ENCODE measurements at places on chromosomes 5 and 9.

DNA sequence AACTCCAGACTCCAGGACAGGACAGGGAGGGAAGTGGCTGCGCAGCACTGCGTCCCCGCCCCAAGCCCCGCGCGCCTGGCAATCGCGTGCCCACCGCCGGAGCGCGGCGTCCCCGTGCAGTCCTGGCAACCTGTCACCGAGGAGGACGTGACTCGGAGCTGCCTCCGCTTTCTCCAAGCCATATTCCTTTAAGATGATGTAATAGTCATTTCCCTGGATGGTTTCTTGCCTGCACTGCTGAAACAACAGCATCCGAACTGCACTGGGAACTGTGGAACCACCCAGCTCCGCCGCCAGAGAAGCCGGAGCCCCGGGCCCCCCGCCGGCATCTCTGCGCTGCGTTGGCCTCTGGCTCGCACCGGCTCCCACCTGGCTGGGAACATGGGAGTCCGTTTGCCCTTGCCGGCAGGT lies 34.5 kb downstream of the KCTD16 start:
- DNase-seq, result no peak

GRCh38 chr5:73985145-73985544 lies 359.1 kb downstream of the ARHGEF28 start:
- no peak for DNase-seq

DNA sequence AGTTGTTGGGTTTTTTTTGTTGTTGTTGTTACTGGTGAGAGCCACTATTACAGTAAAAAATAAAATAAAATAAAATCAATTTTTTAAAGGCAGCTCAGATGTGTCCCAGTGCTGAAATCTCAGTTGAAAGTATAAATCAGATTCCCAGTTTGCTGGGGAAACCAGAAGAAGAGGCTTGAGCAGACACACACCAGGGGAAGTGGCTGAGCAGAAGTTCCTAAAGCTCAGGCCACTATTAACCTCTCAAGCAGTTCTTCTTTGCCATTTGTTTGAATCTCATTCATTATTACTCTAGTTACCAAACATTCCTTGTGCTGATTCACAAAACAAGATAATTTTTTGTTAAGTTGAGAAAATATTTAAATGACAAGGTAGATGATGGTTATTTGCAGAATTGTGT lies 70.9 kb upstream of the ZSWIM6 start:
- no peak for DNase-seq

GRCh38 chr9:31715250-31715649 lies 669.2 kb upstream of the ACO1 start:
- DNase-seq, result no peak

- DNase-seq, result no peak
These were observed 10.6 kb upstream of the GLRA1 start for GRCh38 chr5:151935135-151935695.

GRCh38 chr9:132717326-132717945 lies 47.2 kb downstream of the GTF3C4 start:
- DNase-seq, result no peak

DNA sequence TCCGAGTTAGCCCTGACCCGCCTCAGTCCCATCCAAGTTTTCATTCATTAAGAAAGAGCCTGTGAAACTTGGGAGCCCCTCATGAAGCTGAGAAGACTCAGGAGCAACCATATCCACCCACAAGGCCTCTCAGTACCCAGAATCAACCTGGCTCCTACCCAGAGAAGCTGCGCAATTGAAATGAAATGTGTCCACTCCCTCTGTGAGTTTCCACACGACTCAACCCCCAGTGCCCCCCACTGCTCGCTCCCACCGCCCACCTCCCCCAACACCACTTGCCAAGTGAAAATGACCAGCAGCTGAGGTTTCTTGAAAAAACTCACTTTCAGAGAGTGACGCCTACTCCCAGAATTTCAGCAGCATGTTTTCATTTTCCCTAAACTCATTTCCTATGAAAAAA lies 104.6 kb downstream of the CDK5RAP2 start:
- no peak for DNase-seq

GRCh38 chr9:1536522-1537170 lies 478.5 kb upstream of the SMARCA2 start:
- DNase-seq, result no peak

GRCh38 chr5:6359555-6360322 lies 18.6 kb downstream of the MED10 start:
- DNase-seq, result no peak

GRCh38 chr9:90916147-90916734 lies 114.6 kb downstream of the SYK start:
- no peak for DNase-seq

DNA sequence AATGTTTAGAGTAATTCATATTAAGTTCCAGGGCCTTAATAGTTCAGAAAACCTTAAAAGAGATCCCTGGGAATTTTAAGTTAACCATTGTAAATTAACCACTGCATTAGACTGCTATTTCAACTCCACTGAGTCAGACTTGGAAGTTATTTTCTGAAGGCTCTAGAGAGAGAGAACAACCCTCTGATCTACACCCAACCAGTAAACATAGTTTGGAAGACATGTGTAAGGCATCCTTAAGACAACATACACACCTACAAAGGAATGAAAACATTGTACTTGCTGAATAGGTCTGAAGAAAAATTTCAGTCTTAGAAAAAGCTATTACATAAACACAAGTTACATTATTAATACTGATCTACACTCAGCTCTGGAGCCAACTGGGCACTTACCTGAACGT lies 158.2 kb upstream of the FST start:
- no peak for DNase-seq

DNA sequence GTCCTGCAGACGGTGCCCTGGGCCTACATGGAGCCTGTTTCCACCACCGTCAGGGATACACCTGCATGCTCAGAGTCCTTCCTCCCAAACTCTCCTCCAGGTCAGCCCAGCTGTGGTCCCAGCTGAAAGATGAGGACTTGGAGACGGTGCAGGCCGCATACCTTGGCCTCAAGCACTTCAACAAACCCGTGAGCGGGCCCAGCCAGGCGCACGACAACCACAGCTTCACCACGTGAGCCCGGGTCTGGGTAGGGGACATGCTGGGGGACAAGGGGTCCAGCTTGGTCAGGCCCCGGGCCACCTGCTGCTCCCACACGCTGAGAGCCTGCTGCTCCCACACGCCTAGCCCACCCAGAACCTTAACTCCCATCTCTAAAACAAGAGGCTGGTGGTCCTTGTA lies 16.6 kb upstream of the CARD19 start:
- DNase-seq, result no peak

- DNase-seq, result no peak
These were observed 92.2 kb downstream of the SEMA6A start for GRCh38 chr5:116482394-116482793.

- DNase-seq, result no peak
These were observed 106.6 kb upstream of the TLE4 start for GRCh38 chr9:79465156-79465555.

- no peak for DNase-seq
These were observed 40.1 kb upstream of the GLIS3 start for GRCh38 chr9:4339836-4340560.

DNA sequence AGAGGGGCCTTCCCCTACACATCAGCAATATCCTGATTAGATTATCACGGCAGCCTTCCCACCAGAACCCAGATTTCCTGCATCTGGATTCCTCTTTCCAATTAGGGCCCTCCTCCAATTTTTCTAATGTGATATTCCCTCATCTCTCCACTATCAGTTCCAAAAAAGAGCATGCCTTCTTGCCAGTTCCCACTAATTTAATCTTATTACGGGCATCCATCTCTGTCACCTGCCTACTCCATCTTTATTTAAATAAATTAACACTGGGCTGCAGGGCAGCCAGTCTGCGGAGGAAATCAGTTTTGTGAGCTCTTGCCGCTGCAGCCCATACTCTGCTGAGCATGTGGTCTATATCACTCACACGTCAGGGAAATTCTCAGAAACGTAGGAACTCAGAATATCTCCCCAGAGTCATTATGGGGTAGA lies 16.6 kb upstream of the FBP2 start:
- DNase-seq, result no peak

DNA sequence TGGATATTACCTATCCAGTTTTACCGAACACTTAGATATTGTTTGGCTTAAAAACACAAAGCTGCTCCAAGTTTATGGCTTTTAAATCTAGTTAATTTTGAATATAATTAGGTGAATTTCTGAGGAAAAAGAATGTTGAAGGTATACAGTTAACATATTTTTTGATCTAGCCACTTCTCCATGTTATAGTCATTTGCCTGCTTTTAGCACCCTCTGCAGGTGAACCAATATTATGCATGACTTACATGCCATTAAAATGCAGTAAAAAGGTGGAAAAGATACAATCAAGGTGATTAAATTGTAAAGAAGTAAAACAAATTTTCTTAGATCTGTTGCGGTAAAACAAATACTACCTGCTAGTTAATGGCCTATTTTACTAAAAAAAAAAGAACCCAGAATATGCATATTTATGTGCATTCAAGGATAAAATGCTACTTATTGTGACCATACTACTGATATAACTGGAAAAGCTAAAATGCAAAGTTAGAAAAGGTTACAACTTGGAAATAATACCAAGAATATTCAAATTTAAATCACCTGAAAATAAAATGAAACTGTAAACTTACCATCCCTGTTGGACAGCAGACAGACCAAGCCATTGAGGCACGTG lies 132.1 kb downstream of the AP3B1 start:
- DNase-seq, result peak; percentile 37

DNA sequence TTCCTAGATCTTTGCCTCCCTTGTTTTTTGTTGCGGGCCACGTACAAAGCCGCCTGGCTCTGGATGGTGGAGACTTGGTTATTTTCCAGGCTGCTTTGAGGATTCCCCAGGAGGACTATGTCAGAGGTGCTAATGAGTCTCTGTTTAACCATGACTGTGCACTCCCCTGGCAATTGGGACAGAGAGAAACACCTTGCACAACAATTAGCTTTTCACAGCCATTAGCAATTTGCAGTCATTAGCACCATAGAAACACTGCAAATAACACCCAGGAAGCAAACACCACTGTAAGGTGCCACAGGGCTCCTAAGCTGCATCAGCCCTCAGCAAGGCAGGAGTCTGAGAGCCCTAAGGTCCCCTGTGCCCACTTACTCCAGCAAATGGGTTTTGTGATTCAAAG lies 201.0 kb upstream of the VLDLR start:
- DNase-seq, result no peak

DNA sequence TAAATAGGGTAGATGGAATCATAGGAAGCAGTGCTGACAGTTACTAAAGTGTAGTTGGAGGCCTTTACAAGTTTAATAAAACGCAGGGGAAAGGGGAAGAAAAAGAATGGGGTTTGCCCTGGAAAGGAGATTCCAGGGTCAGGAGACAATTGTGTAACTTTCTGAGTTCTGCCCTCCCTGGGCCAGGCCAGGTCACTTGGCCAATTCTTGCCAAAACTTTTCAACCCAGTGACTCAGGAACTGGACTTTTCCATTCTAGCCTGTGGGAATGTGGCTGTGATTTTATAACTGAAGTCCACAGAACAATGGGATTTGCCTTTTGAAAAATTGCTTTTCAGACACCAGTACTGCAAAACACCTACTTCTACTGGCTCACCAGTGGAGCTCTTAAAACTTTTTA lies 289.8 kb upstream of the ANKRD55 start:
- no peak for DNase-seq

DNA sequence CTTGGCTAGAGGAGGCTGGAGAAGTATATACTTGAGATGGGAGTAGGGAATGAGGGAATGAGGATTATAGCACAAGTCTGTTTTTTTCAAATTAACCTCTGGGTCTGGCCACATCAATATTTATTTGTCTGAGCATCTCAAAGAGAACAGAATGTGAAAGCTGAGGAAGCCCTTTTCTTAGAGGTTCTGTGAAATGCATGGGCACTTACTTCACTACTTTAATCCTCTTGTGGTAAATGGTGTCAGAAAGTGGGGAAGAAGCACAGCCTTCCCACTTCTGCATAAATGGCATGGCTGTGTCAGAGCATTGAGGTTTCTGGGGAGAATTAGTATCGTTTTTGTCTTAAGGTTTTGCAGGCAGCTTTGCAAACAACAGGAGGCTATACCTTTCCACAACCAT lies 48.6 kb downstream of the SPATA31D1 start:
- no peak for DNase-seq

GRCh38 chr5:137470111-137470920 lies 28.8 kb downstream of the SPOCK1 start:
- no peak for DNase-seq

- no peak for DNase-seq
These were observed 2.3 kb downstream of the PLPP7 start for GRCh38 chr9:131291795-131292315.

- no peak for DNase-seq
These were observed 162.2 kb downstream of the HSD17B3 start for GRCh38 chr9:96139592-96140295.

- DNase-seq, result peak; percentile 11
These were observed 564.8 kb downstream of the ACTL7B start for GRCh38 chr9:108290839-108291585.

GRCh38 chr9:131971482-131972074 lies 108.1 kb downstream of the MED27 start:
- DNase-seq, result no peak

DNA sequence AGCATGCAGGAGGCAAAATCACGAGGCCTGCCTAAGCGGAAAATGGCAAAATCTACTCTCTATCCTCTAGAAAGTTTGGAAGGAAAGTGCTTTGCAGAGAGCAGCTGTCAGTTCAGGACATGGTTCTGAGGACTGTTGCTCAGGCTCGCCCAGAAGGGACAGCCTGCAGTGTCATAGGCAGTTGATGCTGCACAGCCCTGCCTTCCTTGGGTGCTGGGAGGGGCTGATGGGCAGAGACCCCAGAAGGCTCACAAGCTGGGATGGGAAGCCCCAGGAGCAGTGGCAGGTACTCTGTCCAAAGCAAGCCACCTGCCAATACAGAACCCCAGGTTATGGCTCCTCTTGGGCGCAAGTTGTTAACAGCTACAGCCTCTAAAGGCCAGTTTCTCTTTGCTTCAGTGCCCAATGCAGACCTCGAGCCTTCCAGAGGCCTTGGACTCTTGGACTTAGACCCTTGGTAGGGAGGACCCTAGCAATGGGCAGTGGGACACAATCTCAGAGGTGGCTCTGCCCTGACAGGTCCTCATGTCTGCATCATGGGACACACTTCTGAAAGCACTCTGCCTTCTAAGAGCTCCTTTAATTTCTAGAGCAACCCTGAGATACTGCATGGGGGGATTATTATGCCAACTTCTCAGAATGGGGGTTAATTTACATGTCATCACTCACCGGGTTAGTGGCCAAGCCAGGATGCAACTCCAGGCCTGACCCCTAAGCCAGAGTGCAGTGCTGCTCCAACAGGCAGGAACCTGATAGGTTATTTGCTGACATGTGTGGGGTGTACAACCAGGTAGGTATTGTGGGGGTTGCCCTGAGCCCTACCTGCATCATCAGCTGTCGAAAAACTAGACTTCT lies 57.1 kb downstream of the MACROH2A1 start:
- no peak for DNase-seq

GRCh38 chr9:94084314-94084713 lies at the start of gene PTPDC1:
Gene PTPDC1, plus strand, starts transcription at chr9:94084464. Its CDS starts 67 bp downstream, at chr9:94084531.
- DNase-seq, result peak; percentile 67

- no peak for DNase-seq
These were observed 16.1 kb upstream of the MXD3 start for GRCh38 chr5:177327539-177328522.

GRCh38 chr5:6868575-6869215 lies 155.5 kb downstream of the TENT4A start:
- no peak for DNase-seq

GRCh38 chr5:98755406-98755805 lies 18.1 kb upstream of the RGMB start:
- DNase-seq, result no peak

All from NCI-H510A treated with DMSO at 0.1 percent for 48 hours (cell line).